ENCODE measurements at places on chromosomes 6 and 20.

DNA sequence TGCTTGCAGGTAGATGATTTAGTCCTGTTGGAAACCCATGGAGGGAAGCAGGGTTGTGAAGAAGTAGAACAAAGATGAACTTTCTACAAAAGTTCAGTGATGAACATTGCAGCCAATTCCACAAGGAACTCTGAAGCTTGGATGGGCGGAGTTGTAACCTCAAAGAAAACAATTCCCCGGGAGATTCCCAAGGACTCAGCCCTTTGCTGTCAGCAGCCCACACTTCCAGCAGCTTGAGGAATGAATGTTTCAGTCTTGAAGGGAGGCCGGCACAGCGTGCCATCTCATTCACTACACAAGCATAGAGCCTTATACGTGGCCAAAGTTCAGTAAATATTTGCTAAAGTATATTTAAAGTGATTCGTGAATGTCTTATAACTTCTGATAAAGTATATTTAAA lies 269.4 kb downstream of the NKAIN2 start:
- no peak for DNase-seq

GRCh38 chr6:44256775-44257024 lies 628 bp downstream of the SLC35B2 start:
- DNase-seq, result no peak

- no peak for DNase-seq
Measured at GRCh38 chr6:127776320-127776719, 124.5 kb downstream of the THEMIS start.

GRCh38 chr20:18405826-18406225 lies 61.0 kb downstream of the DZANK1 start:
- no peak for DNase-seq

DNA sequence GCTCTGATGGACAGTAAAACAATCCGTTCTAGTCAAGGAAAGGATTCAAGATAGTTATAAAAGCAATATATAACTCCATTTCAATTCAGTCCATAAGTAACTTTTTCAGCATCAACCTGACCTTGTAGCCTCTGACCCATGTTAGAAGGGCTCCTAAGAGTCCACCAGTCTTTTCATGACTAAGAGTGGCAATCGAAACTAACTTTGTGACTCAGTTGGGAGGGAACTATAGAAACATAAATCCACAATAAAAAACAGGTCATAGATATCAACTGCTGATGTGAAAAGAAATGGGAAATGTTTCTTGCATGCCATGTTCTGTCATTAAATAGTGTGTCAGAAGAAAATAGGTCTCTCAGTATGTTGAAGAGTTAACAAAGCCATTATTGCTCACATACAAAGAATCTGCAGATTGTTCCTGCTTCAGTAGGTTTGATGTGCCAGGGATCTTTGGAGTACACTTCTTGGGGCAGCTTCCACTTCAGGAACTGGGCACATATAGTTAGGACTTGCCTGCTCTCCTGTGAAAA lies 16.2 kb upstream of the RBL1 start:
- DNase-seq, result no peak

DNA sequence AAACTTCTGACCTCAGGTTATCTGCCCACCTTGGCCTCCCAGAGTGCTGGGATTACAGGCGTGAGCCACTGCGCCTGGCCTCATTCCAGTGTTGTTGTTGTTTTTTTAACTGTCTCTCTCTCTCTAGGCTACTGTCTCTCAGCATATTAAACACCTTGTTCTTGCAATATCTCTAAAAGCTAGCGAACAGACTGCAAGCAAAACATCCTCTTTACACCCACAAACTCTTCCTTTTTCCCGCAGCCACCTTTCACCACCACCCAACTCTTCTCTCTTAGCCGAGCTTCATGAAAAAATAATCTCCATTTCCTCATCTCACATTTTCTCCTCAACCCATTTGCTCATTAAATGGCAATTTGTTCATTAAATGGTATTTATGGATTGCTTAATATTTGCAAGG lies 45.5 kb downstream of the SGK1 start:
- DNase-seq, result no peak

DNA sequence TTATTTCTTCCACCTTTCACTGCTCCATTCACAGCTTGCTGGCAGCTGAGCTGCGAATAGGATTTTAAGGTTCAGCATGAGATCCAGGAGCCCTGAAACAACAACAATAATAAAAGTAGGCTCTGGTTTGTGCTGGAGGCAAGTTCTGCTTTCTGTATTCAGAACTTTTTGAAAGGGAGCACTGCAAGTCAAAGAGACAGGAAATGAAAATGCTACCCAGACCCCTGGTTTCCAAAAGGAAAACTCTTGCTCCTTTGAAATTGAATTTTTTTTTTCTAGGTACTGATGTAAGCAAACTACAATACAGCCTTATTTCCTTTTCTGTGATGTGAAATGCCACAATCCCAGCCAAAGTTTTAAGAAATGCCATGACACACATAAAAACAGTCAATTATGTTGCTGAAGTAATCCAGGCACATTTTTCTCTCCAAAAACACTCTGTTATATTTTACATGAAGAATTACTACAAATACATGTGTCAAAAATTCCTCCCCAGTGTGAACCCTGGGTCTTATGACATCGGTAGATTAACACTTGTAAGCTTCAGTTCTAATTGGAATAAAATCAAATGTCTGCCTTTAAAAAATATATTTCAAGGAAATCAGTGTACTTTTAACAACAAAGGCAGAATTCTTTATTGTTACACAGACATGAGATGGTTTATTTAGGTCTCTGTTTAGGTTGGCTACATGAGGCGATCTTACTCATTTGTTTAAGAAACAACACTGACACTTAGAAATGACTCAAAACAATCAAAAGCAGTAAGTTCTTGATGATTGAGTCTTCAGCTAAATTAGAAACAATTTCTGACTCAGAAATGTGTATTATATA lies 656.7 kb downstream of the EPHA7 start:
- DNase-seq, result no peak

DNA sequence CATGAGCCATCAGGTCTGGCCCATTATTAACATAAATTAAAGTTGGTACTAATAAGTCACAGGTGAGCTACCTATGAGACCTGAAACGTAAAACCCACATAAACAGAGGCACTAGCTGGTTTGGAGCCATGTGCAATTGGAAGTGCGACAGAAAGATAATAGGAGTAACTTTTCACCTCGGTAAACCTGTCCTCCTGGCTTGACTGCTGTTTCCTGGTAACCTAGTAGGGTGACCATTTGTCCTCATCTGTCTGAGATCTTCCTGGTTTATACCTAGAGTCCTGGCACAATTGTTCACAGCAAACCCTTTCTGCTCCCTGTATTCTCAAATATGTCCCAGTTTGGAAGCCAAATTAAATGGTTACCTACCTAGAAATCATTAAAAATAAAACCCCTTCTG lies 7.4 kb downstream of the TBC1D20 start:
- DNase-seq, result no peak

GRCh38 chr20:41391587-41392001 lies 25.0 kb upstream of the EMILIN3 start:
- no peak for DNase-seq

- DNase-seq, result no peak
Measured at GRCh38 chr6:154427446-154427845, 70.8 kb upstream of the IPCEF1 start.

GRCh38 chr20:58619864-58620431 lies 31.1 kb upstream of the STX16 start:
- no peak for DNase-seq

GRCh38 chr20:41287327-41287726 lies 30.2 kb downstream of the ZHX3 start:
- DNase-seq, result no peak

DNA sequence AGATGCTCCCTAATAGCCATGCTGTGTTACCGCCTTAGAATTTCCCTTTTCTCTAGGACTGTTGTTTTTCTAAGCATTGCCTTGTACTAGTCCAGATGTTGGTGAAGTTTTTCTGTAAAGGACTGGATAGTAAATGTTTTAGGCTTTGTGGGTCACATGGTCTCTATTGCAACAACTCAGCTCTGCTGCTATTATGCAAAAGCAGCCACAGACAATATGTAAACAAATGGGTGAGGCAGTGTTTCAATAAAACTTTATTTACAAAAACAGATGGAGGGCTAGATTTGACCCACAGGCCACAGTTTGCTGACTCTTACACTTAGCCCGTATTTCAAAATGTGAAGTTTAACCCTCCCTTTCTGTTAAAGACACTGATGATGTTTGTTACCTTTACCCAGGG lies 207.6 kb upstream of the MYLIP start:
- no peak for DNase-seq

DNA sequence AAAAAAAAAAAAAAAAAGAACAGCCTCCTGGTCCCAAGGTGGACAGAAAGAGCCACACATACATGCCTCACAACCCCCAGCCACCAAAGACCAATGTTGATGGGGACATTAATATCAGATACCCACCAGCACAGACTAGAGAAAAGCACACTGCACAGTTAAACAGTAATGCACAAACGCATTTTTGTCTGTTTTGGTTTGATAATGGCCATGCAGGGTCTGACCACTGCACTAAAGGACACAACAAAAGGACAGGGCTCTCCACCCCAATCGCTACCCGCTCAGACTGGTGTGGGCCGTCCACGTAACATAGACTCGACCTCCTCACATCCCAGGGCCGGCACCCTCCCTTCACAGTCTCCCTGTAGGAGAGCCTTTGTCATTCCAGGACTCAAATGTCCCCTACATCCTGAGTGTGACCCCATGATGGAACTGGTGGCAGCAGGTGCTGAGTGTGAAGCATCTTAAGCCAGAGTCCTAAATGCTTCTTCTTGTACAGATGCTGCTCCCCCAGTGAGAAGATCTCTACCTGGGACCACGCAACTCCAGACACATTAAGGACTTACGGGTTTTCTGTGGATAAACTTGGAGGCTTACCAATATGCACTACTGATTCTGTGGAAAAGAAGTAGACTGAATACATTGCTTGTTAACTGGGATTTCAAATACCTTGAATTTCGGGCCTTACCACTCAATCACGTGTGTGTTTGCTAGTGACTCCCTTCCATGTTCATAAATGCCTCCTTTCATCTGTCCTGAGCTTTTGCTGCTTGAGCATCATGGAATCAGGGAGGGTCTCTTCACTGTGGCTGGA lies 28.0 kb downstream of the RRBP1 start:
- DNase-seq, result no peak

DNA sequence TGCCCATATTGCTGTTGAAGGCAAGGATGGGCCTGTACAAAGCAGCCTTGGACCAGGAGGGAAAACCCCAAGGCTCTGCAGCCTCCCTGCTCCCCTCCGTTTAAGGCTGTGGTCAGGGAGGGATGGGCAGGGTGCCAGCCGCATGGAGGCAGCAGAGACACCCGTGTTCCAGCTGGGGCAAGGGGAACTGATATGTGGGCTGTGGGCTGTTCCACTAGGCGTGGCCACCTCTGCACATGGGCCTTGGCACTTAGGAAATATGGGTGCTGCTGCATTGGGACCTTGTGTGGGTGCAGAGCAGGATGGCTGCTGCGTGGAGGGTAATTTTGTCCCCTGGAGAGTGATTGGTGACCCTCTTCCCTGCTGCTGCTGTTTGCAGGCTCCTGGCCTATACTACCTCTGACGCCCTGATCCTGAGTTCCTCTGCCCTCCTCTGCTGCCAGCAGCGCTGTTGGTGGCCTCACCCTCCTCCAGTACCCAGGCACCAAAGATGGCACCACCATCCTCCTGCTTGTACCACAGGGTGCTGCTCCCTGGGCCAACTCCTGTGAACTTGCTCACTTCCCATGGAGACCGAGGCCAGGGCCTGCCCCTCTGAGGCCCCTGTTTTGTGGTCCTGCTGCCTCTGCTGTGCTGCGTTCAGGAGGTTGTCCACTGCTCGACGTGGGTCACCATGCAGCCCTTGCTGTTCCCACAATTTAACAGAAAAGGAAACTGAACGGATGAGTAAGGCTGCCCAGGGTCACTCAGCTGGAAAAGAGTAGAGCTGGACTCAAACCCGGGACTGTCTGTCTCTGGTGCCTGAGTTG lies 35.3 kb downstream of the PANK2 start:
- DNase-seq, result no peak

DNA sequence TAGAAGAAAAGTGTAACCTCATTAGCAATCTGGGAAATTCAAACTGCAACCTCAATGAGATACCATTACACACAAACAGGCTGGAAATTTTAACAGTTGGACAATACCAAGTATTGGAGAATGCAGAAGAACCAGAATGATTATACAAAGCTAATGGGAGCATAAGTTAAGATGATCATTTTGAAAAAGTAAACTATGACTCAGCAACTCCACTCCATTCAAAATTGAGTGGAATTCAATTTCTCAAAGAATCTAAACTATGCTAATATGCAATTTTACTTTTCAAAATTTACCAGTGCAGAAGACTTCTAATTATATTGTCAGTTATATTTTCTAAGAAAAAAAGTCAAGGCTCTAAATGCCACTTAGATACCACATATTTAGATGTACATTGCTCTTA lies 17.2 kb downstream of the GPLD1 start:
- DNase-seq, result no peak

DNA sequence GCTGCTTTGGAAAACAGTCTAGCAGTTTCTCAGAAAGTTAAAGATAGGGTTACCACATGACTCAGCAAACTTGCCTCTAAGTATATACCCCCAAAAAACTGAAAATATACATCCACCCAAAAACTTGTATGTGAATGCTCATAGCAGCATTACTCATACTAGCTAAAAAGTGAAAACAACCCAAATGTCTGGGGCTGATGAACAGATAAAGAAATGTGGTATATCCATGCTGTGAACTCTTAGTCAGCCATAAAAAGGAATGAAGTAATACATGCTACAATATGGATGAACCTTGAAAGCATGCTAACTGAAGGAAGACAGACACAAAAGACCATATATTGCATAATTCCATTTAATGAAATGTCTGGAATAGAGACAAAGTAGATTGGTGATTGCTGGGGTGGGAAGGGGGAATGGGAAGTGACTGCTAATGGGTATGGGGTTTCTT lies 79.9 kb upstream of the GLP1R start:
- no peak for DNase-seq

- DNase-seq, result no peak
Measured at GRCh38 chr6:14012313-14013030, 87.7 kb downstream of the RNF182 start.

DNA sequence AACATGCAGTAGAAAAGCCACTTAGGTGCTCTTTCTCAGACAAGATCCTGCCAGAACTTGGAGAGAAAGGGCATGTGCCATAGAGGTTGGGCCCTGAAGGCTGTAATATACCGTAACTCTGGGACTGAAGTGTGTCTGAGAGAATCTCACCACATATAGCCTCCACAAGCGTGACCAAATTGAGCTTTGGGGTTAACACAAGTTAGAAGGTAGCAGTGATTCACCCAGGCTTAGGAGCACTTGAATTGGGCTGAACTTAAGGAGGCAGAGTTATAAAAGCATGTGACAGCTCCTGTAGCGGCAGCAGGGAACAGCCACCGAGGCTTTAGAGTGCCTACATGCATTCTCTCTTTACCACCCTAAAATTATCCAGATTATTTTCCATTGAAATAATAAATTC lies 361.6 kb downstream of the PHF3 start:
- DNase-seq, result no peak

GRCh38 chr6:134449004-134449403 lies 131.1 kb upstream of the SGK1 start:
- no peak for DNase-seq

DNA sequence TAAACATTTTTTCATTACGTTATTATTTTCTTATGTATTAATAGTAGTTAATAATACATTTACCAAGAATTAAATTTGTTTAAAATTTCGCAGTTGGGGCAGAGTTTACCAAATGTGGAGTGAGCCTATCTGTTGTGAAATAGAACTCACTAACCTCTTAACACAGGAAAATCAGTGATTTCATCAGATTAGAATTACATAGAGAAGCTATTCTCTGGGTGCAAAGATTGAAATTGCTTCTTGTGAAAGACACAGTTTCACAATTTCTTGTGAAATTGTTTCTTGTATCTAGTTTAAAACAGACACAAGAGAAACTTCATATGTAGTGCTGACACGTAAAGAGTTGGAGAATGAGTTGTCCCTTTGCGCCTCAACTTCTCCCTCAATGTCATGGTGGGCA lies 69.4 kb upstream of the PRL start:
- DNase-seq, result no peak

Data from NCI-H1092 treated with DMSO at 0.1 percent for 48 hours (cell line).